Prostate gland (tissue), 2 donors: ENCODE measurements at places on chromosomes 6 and 20. TPM values are rescaled to one million over a fixed set of nuclear protein-coding genes. Genes with fewer than 3 reads are reported as not detected.

Gene IL17F
- not detected for total RNA-seq

Gene CALHM6
- total RNA-seq, result 6.7 TPM

Gene ZNF311
- 4.3 TPM for total RNA-seq

Gene LINC00237
- not detected for total RNA-seq

Gene MAPK14
- 36.7 TPM for total RNA-seq

Gene BTNL2
- total RNA-seq, result not detected

Gene MPC1
- 25.3 TPM for total RNA-seq

- DNase-seq, result no peak
- H3K27me3 ChIP-seq, result no peaks in the 10 kb centered on the region
- no peak overlapping the region for H3K4me3 ChIP-seq
- H3K4me1 ChIP-seq, result no peaks in the 10 kb centered on the region
- H3K27ac ChIP-seq, result no peak overlapping the region
Observed at GRCh38 chr20:48754292-48754691, 73.5 kb downstream of the PREX1 start.

DNA sequence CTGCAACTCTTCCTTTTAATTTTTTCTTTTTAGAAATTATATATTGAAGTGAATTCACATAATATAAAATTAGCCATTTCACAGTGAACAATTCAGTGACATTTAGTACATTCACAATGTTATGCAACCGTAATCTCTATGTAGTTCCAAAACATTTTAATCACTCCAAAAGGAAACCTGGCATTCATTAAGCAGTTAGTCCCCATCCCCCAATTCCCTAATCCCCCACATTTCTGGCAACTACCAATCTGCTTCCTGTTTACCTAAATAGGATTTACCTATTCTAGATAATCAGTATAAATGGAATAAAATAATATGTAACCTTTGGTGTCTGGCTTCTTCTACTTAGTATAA is 8.5 kb upstream of the DDX27 start:
- no peak for DNase-seq
- no peaks in the 10 kb centered on the region for H3K36me3 ChIP-seq
- no peaks in the 10 kb centered on the region for H3K27me3 ChIP-seq
- H3K27ac ChIP-seq, result no peak overlapping the region
- no peaks in the 10 kb centered on the region for H3K4me1 ChIP-seq
- H3K4me3 ChIP-seq, result no peak overlapping the region

DNA sequence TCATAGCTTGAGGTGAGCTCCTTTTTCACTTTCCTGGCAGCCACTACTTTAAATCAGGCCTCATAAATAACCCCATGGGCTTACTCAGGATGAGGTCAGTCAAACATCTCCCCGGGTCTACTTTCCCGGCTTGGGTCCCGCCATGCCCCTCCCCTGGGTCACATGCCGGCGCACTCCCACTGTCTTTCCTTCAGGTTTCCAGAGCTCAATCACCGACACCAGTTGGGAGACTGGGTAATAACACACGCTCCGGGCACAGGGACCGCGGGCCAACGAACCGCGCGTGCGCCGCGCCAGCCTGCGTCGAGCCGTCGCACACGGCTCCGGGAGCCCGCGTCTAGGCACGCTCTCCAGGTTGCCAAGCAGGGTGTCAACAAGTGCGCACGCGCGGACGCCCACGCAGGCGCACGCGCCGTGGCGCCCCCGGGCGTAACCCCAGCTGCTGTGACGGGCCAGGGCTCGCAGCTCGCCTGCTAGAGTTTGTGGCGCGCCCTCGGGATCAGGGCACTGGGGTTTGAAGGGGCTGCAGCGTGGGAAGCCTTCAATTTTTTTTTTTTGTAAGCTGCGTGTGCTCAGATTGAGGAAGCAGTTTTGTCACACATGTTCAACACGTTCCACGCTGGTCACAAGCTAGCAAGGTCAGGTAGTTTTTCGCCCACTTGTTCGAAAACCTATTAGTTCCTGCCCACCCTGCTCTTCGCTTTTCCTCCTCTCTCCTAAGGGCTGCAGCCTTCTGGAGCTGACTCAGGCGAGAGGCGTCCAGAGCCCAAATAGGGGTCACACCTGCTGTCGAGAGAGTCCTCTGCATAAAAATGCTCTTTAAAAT is 31.8 kb downstream of the TFAP2B start:
- H3K27me3 ChIP-seq, result peaks cover 40% of the 10 kb centered on the region
- H3K4me1 ChIP-seq, result peaks cover 6% of the 10 kb centered on the region
- H3K36me3 ChIP-seq, result no peaks in the 10 kb centered on the region
- H3K4me3 ChIP-seq, result no peak overlapping the region

GRCh38 chr6:147973806-147974205 is 368.8 kb upstream of the SASH1 start:
- no peaks in the 10 kb centered on the region for H3K4me1 ChIP-seq
- no peak for DNase-seq
- H3K36me3 ChIP-seq, result no peaks in the 10 kb centered on the region
- H3K27me3 ChIP-seq, result no peaks in the 10 kb centered on the region
- no peak overlapping the region for H3K4me3 ChIP-seq
- H3K27ac ChIP-seq, result no peak overlapping the region

DNA sequence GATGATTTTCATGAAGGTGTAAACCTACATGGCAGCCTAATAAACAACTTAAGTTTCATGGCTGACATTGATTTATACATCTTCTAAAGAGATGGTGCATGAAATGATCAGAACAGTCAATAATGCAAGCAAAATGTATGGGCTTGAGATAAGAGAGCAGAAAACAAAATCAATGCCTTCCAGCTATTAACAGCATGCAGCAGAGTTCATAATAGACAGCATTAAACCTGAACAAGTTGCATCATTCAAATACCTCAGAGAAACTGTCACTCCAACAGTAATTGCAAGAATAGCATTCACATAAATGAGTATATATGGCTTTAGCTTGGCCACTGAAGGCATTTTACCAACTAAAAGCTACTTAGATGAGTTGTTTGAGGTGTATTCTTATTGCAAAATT is 319.6 kb upstream of the ARID1B start:
- no peaks in the 10 kb centered on the region for H3K4me1 ChIP-seq
- DNase-seq, result no peak
- no peaks in the 10 kb centered on the region for H3K36me3 ChIP-seq
- no peak overlapping the region for H3K4me3 ChIP-seq
- H3K27me3 ChIP-seq, result no peaks in the 10 kb centered on the region

DNA sequence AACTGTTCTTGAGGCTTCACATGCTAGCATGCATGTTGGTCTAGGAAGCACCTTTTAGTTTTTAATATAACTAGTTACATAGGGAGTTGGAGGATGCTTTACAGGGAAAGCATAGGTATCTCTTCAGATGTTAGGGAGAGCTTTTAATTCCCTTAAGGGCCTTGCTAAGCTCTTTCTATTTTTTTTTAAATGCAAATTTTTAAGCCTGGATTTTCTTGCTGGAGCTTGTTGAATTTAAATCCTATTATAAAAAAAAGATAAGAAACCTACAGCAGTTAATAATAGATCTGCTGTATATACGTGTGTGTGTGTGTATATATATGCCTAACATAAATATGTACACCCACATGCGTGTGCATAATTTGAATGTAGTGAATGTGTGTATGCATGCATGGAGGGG is 79.0 kb downstream of the FIG4 start:
- no peaks in the 10 kb centered on the region for H3K4me1 ChIP-seq
- no peak overlapping the region for H3K27ac ChIP-seq
- H3K27me3 ChIP-seq, result no peaks in the 10 kb centered on the region
- DNase-seq, result no peak

DNA sequence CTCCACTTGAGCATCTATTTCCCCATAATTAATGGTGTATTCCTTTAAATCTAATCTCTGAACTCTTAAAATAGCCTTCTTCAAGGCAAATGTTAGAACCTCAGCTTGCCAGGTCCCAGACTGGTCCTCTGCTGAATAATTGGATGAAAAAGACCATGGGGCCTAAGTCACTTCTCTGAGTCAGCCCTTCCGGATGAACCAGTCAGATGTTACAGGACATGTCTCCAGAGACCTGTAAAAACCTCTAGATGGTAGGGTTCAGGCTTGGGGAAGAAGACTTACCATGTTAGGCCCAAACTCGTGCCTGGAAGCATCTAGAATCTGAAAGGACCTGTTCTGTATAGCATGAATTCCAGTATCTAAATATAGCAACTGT is 97.3 kb downstream of the CDKAL1 start:
- no peaks in the 10 kb centered on the region for H3K27me3 ChIP-seq
- no peak overlapping the region for H3K27ac ChIP-seq
- H3K4me3 ChIP-seq, result no peak overlapping the region

DNA sequence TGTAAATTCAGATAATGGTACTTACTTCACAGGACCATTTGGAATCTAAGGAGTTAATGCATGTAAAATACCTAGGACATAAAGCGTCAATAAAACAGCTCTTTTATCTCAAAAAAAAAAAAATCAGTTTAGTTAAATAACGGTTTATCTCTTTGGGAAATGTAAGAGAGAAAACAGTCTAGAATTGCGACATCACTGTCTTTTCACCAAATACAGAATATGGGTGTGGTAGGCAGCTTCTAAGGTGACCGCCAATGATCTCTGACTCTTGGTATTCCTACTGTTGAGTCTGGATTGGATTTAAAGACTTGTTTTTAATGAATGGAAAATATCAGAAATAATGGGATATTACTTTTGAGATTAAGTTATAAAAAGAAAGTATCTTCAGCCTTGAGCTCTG is 111.5 kb downstream of the EYS start:
- DNase-seq, result no peak
- no peaks in the 10 kb centered on the region for H3K36me3 ChIP-seq
- H3K27me3 ChIP-seq, result no peaks in the 10 kb centered on the region

DNA sequence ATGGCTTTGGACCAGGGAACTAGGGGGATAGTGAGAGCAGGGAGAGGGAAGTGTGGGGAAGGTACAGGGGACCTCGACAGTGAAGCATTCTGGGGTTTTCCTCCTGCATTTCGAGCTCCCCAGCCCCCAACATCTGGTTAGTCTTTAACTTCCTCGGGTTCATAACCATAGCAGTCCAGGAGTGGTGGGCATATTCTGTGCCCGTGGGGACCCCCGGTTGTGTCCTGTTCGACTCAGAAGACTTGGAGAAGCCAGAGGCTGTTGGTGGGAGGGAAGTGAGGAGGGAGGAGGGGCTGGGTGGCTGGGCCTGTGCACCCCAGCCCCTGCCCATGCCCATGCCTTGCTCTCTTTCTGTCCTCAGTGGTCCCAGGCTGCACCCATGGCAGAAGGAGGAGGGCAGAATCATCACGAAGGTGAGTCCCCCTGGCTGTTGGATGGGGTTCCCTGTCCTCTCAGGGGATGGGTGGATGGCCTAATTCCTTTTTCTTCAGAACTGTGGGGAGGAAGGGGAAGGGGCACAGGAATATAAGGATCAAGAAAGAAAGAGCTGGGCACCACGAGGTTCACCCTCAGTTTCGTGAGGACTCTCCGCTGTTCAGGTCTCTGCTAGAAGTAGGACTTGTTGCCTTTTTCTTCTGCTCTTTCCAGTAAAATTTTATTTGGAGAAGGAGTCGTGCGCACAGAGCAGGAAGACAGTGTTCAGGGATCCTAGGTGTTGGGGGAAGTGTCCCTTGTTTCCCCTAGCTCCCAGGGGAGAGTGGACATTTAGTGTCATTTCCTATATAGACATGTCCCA is 4.2 kb downstream of the VEGFA start:
- no peak for DNase-seq
- H3K4me3 ChIP-seq, result no peak overlapping the region
- H3K36me3 ChIP-seq, result no peaks in the 10 kb centered on the region
- peaks cover 21% of the 10 kb centered on the region for H3K4me1 ChIP-seq
- H3K27me3 ChIP-seq, result no peaks in the 10 kb centered on the region

DNA sequence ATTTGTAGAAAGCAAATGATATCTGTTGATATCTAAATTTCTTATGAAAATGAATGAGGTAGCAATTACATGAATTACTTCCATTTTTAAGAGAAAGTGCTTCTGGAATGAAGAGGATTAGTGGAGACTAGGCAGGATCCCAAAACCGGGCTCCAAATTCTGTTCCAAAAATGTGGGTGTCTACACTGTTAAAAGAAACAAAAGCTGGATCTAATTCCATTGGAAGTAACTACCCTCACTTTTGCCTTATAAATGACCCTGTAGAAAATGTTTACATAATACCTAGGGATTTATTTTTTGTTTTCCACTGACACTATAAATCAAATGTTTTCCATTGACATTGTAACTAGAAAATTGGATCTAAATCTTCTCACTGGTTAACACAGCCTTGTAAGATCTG is 454.9 kb upstream of the JARID2 start:
- H3K4me1 ChIP-seq, result no peaks in the 10 kb centered on the region
- no peak for DNase-seq
- no peak overlapping the region for H3K4me3 ChIP-seq
- no peaks in the 10 kb centered on the region for H3K36me3 ChIP-seq
- H3K27ac ChIP-seq, result no peak overlapping the region
